ENCODE measurements at places on chromosomes 6 and 20.

DNA sequence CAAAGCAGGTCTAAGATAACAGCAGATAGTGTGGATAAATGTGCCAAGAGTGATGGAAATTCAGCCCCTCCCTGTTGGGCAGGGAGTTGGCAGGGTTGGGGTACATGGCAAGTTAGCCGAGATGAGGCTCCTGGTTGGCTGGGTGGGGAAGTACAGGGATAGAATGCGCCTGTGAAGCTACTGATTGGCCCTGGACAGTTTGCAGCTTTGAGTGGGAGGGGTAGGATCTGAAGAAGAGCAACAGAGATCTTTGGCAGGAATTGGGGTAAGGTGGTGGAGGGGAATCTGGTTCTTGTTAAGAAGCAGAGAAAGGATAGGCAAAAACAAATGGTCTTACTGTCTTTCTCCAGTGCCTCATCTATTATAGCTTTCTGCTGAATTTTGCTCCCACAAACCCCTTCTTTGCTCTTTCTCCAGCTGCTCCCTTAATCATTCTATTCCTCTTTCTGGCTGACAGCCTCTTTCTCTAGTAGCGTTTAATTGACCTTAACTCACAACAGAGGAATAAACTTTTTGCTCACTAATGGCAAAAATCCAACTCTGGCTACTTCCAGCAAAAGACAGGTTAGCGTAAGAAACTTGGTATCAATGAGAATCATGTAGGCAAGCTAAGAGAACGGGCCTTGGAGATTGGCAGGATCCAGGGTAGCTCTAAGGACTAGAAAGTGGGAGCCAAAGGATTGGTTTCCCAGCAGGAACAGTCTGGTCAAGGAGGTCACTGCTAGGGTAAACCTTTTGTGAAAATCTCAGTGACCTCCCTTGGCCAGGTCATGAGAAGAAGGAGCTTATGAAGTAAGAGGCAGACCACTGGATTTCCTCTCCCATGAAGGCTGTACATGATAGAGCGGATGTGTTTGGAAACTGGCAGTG, 86.3 kb upstream of the CARMIL1 start:
- no peak for DNase-seq

- no peak for DNase-seq
These were observed 87.9 kb upstream of the BEND6 start for GRCh38 chr6:56866917-56867522.

GRCh38 chr6:37207903-37208456, 38.0 kb downstream of the PIM1 start:
- DNase-seq, result peak; percentile 85

DNA sequence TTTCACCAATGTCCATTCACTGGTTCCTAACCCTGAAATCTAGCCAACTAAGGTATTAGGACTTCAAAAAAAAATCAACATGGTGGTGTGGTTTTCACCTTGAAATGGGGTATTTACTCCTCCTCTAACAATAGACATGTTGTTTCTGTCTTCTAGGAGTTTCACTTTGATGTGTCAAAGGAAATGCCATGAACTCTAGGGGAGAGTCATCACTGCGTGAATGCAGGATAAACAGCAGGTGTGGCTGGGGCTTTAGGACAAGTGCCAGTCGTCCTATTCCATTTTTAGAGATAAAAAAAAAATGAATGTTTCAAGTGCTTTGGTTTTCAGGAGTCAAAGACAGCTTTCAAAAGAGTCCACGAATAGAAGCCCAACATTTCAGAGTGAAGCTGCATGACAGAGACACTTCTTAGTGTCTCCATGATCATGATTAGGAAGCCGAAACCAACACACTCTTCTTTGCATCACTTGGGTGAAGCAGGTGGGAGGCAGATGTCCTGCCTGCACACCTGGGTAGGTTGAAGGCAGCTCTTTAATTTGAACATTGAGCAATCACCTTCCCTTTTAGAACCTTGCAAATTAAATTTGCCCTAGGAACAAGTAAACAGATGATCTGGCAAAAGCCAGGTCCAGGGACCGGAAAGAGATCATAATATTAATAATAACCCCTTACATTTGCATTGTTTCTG, 328.5 kb upstream of the PRDM1 start:
- DNase-seq, result no peak

DNA sequence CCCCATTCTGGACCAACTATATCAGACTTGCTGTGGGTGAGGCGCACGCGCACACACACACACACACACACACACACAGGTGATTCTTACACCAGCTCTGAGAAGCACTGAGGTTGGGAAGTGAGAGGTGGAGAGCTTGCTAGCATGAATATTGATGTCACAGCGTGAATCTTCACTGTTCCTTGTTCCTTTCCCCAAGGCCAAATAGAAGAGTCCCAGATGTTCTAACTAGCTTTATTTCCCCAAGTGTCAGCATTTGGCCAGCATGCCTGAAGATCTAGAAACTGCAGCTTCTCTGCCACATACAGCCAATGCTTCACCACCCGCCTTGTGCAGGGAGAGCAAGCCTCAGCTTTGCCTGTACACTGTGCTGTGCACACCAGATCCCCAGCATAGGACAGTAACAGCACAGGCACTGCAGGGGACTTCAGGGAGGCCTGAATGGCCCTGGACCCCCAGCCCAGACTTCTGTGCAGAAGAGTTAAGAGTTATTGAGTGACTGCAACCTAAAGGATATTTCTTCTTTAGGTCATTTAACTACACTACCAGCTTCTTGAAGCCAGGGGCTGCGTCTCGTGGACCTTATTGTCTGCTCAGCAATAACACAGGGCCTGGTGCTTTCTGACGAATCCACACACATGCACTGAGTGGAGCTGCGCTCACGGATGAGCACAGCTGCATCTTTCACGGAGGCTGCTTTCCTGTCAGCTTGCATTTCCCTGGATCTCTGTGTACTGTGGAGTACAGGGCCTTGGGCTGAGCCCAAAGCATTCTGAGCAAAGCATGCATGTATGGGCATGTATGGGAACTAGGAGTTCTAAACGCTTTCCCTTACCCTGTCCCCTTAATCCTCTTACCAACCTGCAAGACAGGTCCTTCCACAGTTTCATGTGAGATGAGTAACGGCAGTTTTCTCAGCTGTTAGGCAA, 13.9 kb upstream of the CD93 start:
- DNase-seq, result no peak

- no peak for DNase-seq
These were observed 2.3 kb upstream of the PHACTR2 start for GRCh38 chr6:143675382-143675900.
